Activated T-cell treated with anti-CD3 and anti-CD28 coated beads, Interleukin-2, amount 50 U/mL, for 72 hours (primary cell): ENCODE measurements at places on chromosomes 7 and 10. TPM values are rescaled to one million over a fixed set of nuclear protein-coding genes. Genes with fewer than 3 reads are reported as not detected.

- peaks cover 15% of the 10 kb centered on the region for H3K27me3 ChIP-seq
- no peak overlapping the region for H3K27ac ChIP-seq
- peaks cover under 1% of the 10 kb centered on the region for H3K4me1 ChIP-seq
- H3K4me3 ChIP-seq = no peak overlapping the region
- no peaks in the 10 kb centered on the region for H3K36me3 ChIP-seq
- DNase-seq = no peak
Observed at GRCh38 chr7:103995554-103995953, 6.1 kb upstream of the RELN start.

- H3K36me3 ChIP-seq = no peaks in the 10 kb centered on the region
- H3K27me3 ChIP-seq = no peaks in the 10 kb centered on the region
- DNase-seq = no peak
- no peaks in the 10 kb centered on the region for H3K4me1 ChIP-seq
- no peak overlapping the region for H3K4me3 ChIP-seq
- H3K27ac ChIP-seq = no peak overlapping the region
Observed at GRCh38 chr10:56715262-56715661, 354.2 kb upstream of the ZWINT start.

GRCh38 chr7:103593691-103594090, 147.7 kb upstream of the SLC26A5 start:
- H3K4me3 ChIP-seq = no peak overlapping the region
- peaks cover 15% of the 10 kb centered on the region for H3K27me3 ChIP-seq
- DNase-seq = no peak
- no peak overlapping the region for H3K27ac ChIP-seq
- no peaks in the 10 kb centered on the region for H3K36me3 ChIP-seq

Gene NEUROD6
- total RNA-seq = not detected

Gene EXOC4
- 76.3 TPM for total RNA-seq
